ENCODE measurements at places on chromosomes 4 and X. TPM values are rescaled to one million over a fixed set of nuclear protein-coding genes. Genes with fewer than 3 reads are reported as not detected.
A peak's percentile ranks its signal among the peaks of the same experiment; 100 is the strongest.

GRCh38 chr4:2606960-2607506 lies 70.6 kb downstream of the FAM193A start:
- no peak overlapping the region for H3K4me3 ChIP-seq
- no peak for DNase-seq
- no peaks in the 10 kb centered on the region for H3K27me3 ChIP-seq

GRCh38 chrX:78595901-78596502 lies 63.1 kb downstream of the RTL3 start:
- DNase-seq = peak; percentile 1
- H3K36me3 ChIP-seq = no peaks in the 10 kb centered on the region
- no peaks in the 10 kb centered on the region for H3K27me3 ChIP-seq
- no peaks in the 10 kb centered on the region for H3K4me1 ChIP-seq
- no peak overlapping the region for H3K27ac ChIP-seq

GRCh38 chr4:70914000-70914399 lies 11.8 kb downstream of the MOB1B start:
- no peak overlapping the region for H3K27ac ChIP-seq
- H3K36me3 ChIP-seq = no peaks in the 10 kb centered on the region
- H3K4me3 ChIP-seq = no peak overlapping the region
- H3K4me1 ChIP-seq = no peaks in the 10 kb centered on the region
- no peaks in the 10 kb centered on the region for H3K27me3 ChIP-seq

DNA sequence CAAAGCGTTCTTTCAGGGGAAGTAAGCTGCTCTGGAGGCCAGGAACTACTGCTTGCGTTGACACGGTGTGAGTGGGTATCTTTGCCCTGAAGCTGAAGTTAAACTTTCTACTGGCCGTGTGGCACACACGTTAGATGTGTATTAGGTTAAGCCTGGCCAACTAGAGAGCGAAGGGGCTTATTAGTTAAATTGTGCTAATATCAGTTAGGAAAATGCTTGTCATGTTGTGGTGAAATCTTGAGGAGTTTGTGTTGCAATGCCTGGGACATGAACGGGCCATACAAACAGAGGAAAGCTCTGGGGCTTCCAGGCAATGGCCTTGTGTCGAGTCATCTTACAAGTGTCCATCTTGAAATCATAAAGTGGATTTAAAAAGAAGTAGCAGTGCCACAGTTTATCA lies 62.6 kb downstream of the NSUN7 start:
- no peaks in the 10 kb centered on the region for H3K27me3 ChIP-seq
- H3K36me3 ChIP-seq = peaks cover 13% of the 10 kb centered on the region
- H3K4me3 ChIP-seq = no peak overlapping the region
- peak overlapping the region; percentile 60 for H3K27ac ChIP-seq

Gene TMEM156
- polyA plus RNA-seq = 0.33 TPM

- no peaks in the 10 kb centered on the region for H3K36me3 ChIP-seq
- peaks cover 33% of the 10 kb centered on the region for H3K4me1 ChIP-seq
- no peak overlapping the region for H3K4me3 ChIP-seq
- DNase-seq = peak; percentile 84
- no peak overlapping the region for H3K27ac ChIP-seq
Measured at GRCh38 chr4:102466298-102466697, 34.9 kb upstream of the NFKB1 start.

DNA sequence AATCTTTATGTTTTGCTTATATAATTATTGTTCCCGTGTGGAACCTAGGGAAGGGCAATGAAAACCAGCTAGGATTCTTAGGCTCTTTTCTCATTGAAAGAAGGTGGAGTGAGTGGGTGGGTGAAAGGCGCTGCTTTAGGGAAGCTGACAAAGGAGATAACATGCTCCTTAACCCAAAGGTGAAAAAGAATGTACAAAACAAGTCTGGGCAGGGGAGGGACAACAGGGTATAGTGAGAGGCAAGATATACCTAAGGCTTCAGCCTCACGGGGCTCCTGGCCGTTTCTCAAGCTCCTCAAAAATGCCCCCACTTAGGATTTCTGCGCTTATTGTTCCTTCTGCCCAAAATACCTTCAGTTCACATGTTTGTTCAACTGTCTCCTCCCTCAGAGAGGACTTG lies 1.8 kb downstream of the SH2D1A start:
- no peak overlapping the region for H3K4me3 ChIP-seq
- H3K27me3 ChIP-seq = no peaks in the 10 kb centered on the region
- no peaks in the 10 kb centered on the region for H3K4me1 ChIP-seq
- H3K27ac ChIP-seq = no peak overlapping the region
- no peak for DNase-seq
- H3K36me3 ChIP-seq = no peaks in the 10 kb centered on the region

DNA sequence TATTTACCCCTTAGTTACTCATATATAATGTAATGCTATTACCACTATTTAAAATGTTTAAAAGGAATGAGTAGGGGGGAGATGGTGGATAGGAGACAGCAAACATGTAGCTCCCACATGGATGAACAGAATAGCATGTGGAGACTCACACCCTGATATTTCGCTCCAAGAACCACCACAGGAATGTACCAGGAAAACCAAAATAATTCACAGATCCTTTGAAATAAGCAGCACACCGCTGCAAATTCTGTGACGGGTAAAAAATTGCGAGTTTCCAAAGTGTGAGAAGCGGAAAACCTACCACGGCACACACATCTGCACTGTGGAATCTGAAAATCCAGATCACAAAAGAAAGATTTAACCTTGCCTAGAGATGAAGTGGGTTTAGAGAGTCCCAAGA lies 428.2 kb downstream of the TLL1 start:
- H3K36me3 ChIP-seq = no peaks in the 10 kb centered on the region
- H3K27ac ChIP-seq = no peak overlapping the region
- DNase-seq = no peak
- H3K4me1 ChIP-seq = no peaks in the 10 kb centered on the region
- no peaks in the 10 kb centered on the region for H3K27me3 ChIP-seq

DNA sequence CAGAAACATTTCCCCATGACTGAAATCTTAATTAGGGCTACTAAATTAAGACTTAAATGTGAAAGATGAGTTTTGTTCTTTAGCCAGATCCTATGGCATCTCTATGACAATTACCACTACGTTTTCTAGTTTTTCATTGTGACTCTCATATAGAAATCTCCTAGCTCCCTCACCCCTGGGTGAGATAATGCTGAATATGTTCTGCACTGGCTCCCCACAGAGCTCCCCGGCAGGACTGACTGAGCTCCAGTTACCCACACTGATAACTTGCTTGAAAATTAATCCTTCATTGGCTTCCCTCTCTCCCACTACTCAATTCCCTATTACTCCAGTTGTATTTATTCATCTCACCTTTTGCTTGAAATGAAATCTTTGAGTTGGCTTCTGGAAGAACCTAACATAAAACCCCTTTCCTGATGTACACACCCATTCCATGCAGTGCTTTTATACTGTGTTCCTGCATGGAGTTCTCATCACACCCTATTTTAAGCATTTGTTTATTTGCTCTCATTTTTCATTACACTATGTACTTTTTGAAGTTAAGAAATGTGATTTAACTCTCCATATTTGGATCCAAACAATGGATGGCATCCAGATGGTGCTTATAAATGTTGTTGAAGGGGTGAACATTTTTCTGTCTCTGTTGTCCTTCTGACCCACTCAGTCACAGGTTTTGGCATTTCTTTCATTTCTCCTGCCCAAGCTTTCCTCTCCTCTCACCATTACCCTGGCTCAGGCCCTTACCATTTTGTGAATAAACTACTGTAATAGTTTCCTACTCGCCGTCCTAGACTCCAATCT lies 623.4 kb downstream of the SPRY1 start:
- no peak for DNase-seq
- H3K4me1 ChIP-seq = peaks cover 6% of the 10 kb centered on the region
- no peak overlapping the region for H3K27ac ChIP-seq

GRCh38 chr4:16431866-16432265 lies 205.6 kb upstream of the TAPT1 start:
- no peak overlapping the region for H3K4me3 ChIP-seq
- peaks cover 5% of the 10 kb centered on the region for H3K27me3 ChIP-seq
- no peak for DNase-seq
- no peak overlapping the region for H3K27ac ChIP-seq
- H3K36me3 ChIP-seq = no peaks in the 10 kb centered on the region

GRCh38 chrX:13478740-13479451 lies 90.5 kb upstream of the EGFL6 start:
- no peaks in the 10 kb centered on the region for H3K4me1 ChIP-seq
- no peak overlapping the region for H3K27ac ChIP-seq
- H3K4me3 ChIP-seq = no peak overlapping the region
- no peaks in the 10 kb centered on the region for H3K36me3 ChIP-seq
- no peaks in the 10 kb centered on the region for H3K27me3 ChIP-seq

GRCh38 chrX:24334461-24334860 lies 20.6 kb upstream of the SUPT20HL2 start:
- no peak for DNase-seq
- H3K27me3 ChIP-seq = no peaks in the 10 kb centered on the region
- no peaks in the 10 kb centered on the region for H3K36me3 ChIP-seq
- no peak overlapping the region for H3K27ac ChIP-seq
- peaks cover 4% of the 10 kb centered on the region for H3K4me1 ChIP-seq

Gene FGFR3
- polyA plus RNA-seq = 0.73 TPM

DNA sequence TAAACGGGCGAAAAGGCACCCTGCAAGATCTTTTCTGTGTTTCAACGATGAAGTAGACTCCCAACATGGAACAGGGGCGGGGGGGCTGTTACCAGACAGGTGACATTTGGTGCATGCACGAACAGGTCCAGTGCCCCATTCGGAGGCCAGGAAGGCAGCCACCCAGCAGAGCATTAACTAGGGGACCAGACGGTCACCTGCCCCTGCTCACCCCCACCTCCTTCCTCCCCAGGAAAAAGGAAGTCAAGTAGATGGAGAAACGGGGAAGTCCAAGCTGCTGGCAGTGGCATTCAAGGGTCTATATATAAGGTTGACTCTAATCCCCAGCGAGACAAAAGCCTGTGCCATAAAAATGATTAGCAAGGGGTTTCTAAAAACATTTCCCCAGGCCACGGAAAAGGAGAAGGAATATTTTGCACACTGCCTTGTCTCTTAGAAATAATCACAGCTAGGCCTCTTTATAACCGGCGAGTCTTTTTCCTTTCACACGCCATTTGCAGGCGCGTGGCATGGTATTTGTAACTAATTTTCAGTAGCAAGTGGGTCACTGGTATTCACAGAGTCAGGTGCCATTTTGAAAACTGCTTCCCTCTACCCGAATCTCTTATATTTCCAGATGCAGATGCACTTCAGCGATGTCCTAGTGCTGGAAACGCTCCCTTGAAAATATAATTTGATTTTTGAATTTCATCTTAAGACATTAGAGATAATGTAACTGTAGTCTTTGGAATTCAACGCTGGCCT lies 1.2 kb upstream of the TMSB4X start:
- no peaks in the 10 kb centered on the region for H3K36me3 ChIP-seq
- H3K27ac ChIP-seq = peak overlapping the region; percentile 88
- DNase-seq = peak; percentile 37
- H3K4me3 ChIP-seq = peak overlapping the region; percentile 93
- H3K4me1 ChIP-seq = peaks cover 41% of the 10 kb centered on the region

Gene RRH
- 0.11 TPM for polyA plus RNA-seq
